ENCODE measurements at places on chromosomes 5 and 9. TPM values are rescaled to one million over a fixed set of nuclear protein-coding genes. Genes with fewer than 3 reads are reported as not detected.

FAXDC2 gene
- total RNA-seq, result 70.5 TPM

DNA sequence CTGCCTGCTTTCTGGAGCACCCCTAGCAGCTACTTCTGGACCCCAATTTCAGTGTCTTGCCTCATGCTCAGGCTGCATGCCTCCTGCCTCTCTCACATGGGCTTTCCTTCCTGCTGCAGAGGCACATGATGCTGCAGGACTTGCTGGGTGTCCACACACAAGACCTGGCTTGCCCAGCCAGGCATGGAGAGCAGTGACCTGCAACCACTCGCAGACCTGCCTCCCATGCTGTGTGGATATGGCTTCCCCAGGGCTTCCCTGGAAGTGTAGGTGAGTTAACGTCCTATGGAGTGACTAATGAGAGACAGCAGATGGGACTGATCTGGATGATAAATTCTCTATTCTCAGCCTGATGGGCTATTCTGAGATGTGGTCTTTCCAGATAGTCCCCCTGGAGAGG lies 53.2 kb upstream of the SMIM32 start:
- no peak for DNase-seq

- no peak for DNase-seq
These were observed 327.8 kb upstream of the MSX2 start for GRCh38 chr5:174396541-174396940.

GRCh38 chr9:130995086-130996011 lies 13.6 kb upstream of the LAMC3 start:
- DNase-seq, result no peak

ZNF622 gene
- 11.8 TPM for total RNA-seq

DNA sequence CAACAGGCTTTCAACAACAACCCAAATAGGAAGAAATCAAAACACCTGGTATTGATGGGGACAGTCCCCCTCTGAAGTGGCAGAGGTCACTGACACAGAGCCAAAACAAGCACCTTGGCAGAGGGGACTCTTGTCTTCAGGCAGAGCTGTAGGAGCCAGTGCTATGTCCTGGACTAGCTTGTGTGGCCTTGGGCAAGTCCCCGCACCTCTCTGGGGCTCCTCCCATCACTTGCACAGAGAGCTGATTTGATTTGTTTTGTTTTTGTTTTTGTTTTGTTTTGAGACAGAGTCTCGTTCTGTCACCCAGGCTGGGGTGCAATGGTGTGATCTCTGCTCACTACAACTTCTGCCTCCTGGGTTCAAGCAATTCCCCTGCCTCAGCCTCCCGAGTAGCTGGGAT lies 100.8 kb downstream of the C9orf50 start:
- no peak for DNase-seq

DNA sequence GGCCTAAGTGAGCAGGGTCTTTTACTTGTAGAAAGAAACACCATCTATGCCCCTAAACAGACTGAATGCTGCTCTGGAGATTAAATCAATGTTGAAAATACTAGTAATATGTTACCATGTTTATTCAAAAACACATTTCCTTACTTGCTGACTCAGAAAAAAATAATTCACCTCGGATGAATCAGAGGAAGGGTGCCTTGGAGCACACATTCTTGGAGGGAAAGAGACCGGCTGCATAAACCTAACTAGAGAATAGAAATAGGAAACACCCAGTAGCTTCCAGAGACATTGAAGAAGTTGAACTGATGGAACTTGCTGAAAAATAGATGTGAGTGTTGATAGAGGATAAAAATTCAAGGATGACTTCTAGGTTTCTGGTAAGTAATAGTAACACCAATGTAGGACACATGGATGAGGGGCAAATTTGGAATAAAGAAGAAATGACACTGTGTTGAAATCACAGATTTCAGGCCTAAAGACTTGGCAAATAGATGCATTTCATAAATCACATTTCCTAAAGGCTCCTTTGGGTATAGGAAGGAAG lies 76.9 kb upstream of the MINAR2 start:
- DNase-seq, result no peak

GRCh38 chr5:88952344-88952743 lies 69.4 kb upstream of the MEF2C start:
- no peak for DNase-seq

GRCh38 chr5:128412145-128412930 lies 125.7 kb downstream of the FBN2 start:
- no peak for DNase-seq

- no peak for DNase-seq
These were observed 375.6 kb upstream of the NUDT12 start for GRCh38 chr5:103938146-103938695.

- no peak for DNase-seq
These were observed 43.7 kb upstream of the ITGA1 start for GRCh38 chr5:52743970-52744369.

DNA sequence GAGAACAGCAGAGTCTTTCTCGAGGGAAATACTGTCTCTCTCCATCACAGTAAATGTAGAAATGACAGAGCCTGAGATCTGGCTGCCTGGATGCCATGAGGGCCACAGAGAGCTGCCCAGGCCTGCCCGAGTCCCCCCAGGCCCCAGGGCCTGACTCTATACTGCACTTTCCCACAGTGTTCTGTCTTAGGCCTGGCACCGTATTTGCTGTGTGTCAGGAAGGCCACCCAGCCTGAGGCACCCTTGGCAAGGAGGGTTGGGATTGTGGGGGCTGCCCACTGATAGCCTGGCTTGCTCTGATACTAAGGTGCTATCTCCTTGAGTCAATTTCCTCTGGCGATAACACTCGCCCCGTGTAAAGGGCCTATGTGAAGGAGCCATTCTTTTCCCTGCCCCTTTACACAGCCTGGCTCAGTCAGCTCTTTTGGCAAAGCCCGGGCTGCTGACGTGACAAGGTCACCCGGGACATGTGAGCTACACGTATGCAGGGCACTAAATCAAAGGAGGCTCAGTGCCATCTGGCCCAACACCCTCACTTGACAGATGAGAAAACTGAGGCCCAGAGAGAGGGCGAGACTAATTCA lies 630.1 kb upstream of the KLF4 start:
- DNase-seq, result no peak

SYNPO gene
- total RNA-seq, result 191 TPM

GRCh38 chr5:34043099-34043876 lies at the start of gene C1QTNF3:
Gene C1QTNF3, minus strand, starts transcription at chr5:34043213. Its CDS starts 88 bp downstream, at chr5:34043125.
- no peak for DNase-seq

- no peak for DNase-seq
These were observed 412.1 kb downstream of the KDM4C start for GRCh38 chr9:7169717-7170389.

DRD1 gene
- total RNA-seq, result 0.99 TPM

ESM1 gene
- 1.8 TPM for total RNA-seq

SLC1A3 gene
- total RNA-seq, result 44.7 TPM

SARDH gene
- 1.8 TPM for total RNA-seq

DNA sequence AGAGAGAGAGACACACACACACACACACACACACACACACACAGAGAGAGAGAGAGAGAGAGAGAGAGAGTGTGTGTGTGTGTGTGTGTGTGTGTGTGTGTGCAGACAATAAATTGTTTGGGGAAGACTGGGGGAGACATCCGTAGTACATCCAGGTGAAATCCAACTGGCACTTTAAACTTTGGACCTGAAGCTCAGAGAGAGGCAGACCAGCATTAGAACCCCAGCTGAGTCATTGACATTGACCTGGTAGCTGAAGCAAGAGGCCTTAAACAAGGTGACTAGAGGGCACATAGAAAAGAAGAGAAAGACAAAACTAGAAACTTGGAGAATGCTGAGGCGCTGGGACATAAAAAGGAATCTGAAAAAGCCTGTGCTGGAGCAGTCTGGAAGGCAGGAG lies 251.5 kb downstream of the CRB2 start:
- DNase-seq, result no peak

GRCh38 chr5:177116631-177117373 lies 16.8 kb upstream of the NSD1 start:
- DNase-seq, result no peak

GRCh38 chr5:33032271-33033070 lies 321.4 kb downstream of the NPR3 start:
- DNase-seq, result no peak

GRCh38 chr9:114316605-114317230 lies 6.2 kb upstream of the ORM1 start:
- no peak for DNase-seq

- no peak for DNase-seq
These were observed 39.1 kb upstream of the FLT4 start for GRCh38 chr5:180688330-180689070.

- no peak for DNase-seq
These were observed 239.7 kb downstream of the MLLT3 start for GRCh38 chr9:20382460-20383071.

- DNase-seq, result no peak
These were observed 10.4 kb upstream of the PCDHGC3 start for GRCh38 chr5:141465351-141465750.

DNA sequence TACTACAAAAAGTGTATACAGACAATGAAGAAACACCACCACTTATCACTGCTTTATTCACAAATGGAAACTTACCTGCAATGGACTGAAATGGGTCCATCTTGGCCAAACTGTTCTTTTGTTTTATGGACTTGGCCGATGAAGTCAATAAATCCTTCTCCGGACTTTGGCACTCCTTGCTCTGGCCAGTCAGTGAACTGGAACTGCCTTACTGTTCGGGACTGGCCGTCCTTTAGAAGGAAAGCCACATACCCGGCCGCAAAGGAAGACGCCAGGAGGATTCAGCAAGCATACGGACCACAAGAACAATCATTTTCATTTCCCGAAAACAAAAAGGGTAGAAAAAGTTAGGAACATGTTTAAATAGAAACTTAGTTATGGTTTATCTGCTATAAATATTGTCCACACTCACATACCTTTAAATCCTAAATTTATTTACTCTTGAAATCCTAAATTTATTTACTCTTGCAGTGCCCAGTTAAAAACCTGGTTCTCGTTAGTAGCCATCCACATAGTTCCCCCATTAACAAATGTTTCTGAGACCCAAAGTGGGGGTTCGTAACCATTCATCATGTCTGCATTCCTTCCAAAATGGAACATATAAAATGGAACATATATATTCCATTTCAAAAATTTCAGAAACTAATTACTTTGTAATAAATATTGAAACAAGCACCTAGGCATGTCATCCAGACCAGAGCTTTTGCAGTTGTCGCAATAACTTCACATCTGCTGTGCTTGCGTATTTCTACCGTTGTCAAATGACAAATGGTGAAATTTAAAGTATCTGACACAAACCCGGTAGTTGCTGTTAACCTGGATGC lies 532.1 kb upstream of the DMAC1 start:
- DNase-seq, result no peak

DNA sequence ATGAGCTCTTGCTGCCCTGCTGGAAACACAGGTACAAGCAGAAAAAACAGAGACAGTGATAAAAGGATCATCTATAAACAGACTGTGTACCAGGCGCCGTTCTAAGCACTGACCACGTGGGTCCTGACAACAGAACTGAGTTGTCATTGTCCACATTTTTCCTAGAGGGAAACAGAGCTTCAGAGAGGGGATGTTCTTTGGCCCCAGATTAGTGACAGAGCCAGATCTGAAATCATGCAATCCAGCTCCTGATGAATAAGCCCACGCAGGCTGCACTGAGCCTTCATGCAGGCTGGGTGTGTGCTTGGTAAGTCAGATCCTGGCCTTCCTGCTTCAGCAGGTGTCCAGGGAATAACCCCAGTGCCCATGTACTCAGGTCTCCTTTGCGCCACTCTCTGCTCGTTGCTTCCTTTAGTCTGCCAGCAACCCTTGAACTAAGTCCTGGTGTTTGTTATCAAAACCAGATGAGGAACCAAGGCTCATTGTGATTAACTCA lies 22.8 kb upstream of the TCF7 start:
- no peak for DNase-seq

GPR151 gene
- not detected for total RNA-seq

- DNase-seq, result no peak
These were observed 51.1 kb downstream of the FNIP1 start for GRCh38 chr5:131745703-131746102.

SHOC1 gene
- not detected for total RNA-seq

DNA sequence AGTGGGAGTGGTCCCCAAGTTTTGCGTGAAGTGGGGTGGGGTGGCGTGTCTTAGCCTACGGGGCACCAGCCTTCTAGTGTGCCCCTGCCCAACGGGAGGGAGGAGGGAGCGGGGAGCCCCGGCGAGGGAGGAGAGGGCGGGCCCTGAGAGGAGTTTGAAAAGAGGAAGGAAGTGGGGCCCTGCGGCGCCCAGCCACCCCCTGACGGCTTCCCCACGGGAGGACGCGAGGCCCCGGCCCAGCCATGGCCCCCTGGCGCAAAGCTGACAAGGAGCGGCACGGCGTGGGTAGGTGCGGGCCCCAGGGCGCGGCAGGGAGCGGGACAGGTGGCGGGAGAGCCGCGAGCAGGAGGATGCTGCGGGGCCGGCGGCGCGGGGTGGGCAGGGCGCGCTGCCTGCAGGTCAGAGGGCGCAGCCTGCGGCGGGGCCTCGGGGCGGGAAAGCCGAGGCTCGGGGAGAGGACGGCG lies at the start of gene DOCK2:
Gene DOCK2, plus strand, starts transcription at position 191 of the 464 bp plus-strand sequence. Its CDS starts 52 bp downstream, at position 243.
- DNase-seq, result no peak

- no peak for DNase-seq
These were observed 174.1 kb downstream of the KDM4C start for GRCh38 chr9:6931913-6932312.
